ENCODE measurements at places on chromosomes 16 and 17. TPM values are rescaled to one million over a fixed set of nuclear protein-coding genes. Genes with fewer than 3 reads are reported as not detected.

DNA sequence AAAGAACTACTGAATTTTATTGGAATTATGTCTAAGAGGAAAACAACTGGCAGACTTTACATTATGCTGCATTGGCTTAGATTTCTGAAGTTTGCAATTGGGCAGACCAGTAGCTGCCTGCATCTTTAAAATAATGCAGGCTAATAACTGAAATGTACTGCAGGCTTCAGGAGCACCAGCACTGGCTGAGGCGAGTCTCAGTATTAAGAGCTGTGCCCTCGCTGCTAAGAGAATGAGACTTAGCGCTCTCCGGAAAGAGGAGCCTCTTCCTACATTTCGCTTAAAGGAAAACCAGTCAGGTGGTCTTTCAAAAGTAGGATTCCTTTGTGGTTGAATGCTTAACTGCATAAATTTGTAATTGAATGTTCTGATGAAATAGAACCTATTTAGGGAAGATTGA, 885 bp downstream of the CNTNAP4 start:
- peak overlapping the region; percentile 25 for H3K27ac ChIP-seq
- H3K27me3 ChIP-seq = no peaks in the 10 kb centered on the region
- no peaks in the 10 kb centered on the region for H3K36me3 ChIP-seq
- peaks cover 6% of the 10 kb centered on the region for H3K4me1 ChIP-seq
- no peak for DNase-seq

- H3K27me3 ChIP-seq = no peaks in the 10 kb centered on the region
- H3K4me1 ChIP-seq = no peaks in the 10 kb centered on the region
- DNase-seq = no peak
- no peaks in the 10 kb centered on the region for H3K36me3 ChIP-seq
These were observed 56.7 kb upstream of the ERCC4 start for GRCh38 chr16:13863075-13863765.

DNA sequence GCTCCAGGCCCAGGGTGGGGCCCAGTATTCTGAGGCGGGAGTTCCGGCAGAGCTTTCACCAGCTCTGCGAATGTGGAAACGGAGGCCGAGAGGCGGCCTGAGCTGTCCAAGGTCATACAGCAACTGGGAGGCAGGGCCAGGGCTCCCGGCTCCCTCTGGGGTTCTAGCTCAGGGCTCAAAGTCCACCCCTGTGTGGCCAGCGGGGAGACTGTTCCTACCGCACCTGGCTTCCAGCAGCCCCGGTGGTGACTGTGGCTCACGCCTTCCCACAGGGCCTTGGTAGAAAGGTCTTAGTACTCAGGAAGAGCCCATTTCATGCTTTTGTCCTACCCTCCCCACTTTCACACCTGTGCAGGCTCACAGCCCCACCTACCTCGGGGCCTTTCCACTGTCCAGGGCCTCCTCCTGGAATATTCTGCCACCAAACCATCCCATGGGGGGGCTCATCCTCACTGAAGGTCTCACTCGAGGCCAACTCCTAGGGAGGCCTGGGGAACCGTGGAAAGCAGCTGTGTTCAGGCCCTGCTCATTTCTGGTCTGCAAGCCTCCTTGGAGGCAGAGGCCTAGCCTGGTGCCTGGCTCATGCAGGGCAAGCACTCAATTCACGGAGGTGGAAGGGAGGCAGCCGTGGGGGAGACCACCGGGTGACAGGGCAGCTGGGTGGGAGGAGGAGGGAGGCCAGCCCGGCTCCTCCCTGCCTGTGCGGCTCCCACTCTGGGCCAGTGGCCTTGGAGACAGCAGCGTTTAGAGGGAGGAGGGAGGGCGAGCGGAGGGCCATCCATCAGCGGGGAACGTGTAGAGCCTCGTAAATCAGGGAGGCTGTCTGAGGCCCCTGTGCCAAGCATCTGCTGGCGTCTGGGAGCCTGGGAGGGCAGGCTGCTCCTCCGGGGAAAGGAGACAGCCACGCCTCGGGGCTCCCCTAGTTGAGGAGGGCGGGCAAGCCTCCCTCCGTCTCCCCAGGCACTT, 12.7 kb upstream of the DOC2B start:
- H3K27me3 ChIP-seq = peaks cover 2% of the 10 kb centered on the region
- DNase-seq = no peak
- H3K4me3 ChIP-seq = no peak overlapping the region
- no peaks in the 10 kb centered on the region for H3K36me3 ChIP-seq
- peak overlapping the region; percentile 52 for H3K27ac ChIP-seq
- peaks cover 20% of the 10 kb centered on the region for H3K4me1 ChIP-seq

DNA sequence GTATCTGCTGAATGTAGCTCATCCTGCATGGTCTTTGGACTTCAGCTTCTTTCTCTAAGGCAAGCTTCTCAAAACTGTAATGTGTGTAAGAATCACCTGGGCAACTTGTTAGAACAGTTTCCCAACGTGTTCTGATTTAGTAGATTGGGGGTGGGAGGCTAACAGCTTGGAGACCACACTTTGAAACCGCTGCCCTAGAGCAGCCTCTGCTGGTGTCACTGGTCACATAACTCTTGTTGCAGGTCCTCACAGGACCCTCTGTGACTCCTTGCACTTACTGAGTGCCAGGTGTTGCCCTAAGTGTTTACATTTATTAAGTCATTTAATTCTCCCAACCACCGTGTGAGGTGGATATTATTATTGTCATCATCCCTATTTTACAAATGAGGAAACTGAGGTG, 9.9 kb downstream of the SLC35G3 start:
- no peak overlapping the region for H3K27ac ChIP-seq
- DNase-seq = no peak
- no peaks in the 10 kb centered on the region for H3K36me3 ChIP-seq
- H3K4me1 ChIP-seq = no peaks in the 10 kb centered on the region
- no peak overlapping the region for H3K4me3 ChIP-seq
- no peaks in the 10 kb centered on the region for H3K27me3 ChIP-seq

DNA sequence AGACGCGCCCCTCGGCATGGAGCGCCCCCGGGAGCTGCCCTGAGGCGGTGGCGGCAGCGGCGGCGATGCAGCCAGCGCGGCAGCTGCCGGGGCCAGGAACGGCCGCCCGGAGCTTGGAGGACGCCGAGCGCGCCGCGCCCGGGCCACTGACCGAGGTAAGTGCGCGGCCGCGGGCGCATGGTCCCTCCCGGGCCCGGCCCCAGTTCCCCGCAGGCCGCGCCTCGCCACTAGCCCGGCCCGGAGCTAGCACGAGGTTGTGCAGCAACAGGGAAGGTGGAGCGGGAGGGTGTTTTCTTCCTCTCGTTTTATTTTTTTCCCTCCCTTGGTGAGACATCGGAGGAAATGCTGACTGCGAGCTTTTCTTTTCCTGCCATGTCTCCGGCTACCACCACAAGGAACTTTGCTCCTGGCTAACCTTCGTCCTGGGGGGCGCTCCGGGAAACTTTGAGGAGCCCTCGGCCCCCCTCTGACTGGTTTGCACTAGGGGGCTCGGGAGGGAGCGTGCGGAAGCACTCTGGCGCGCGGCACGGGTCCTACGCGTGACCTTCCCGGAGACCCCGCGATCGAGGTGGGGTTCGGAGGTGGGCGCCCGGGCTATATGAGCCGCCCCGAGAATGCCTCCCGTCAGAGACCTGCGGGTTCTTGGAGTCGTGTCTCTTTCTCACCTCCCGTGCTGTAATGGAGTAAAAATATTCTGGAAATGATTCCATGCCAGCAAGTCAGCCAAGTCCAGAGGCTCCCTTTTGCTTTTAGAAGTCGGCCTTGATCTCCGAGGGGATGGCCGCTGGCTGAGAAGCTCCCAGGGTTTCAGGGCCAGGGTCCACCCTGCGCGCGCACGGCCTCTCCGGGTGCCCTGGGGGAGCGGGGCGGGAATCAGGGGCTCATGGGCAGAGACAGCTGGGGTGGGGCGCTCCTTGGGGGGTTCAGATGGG, 868 bp downstream of the KCNJ12 start:
- H3K27me3 ChIP-seq = peaks cover 42% of the 10 kb centered on the region
- H3K4me1 ChIP-seq = peaks cover 36% of the 10 kb centered on the region
- peak overlapping the region; percentile 31 for H3K4me3 ChIP-seq
- no peak for DNase-seq
- peaks cover 6% of the 10 kb centered on the region for H3K36me3 ChIP-seq

DNA sequence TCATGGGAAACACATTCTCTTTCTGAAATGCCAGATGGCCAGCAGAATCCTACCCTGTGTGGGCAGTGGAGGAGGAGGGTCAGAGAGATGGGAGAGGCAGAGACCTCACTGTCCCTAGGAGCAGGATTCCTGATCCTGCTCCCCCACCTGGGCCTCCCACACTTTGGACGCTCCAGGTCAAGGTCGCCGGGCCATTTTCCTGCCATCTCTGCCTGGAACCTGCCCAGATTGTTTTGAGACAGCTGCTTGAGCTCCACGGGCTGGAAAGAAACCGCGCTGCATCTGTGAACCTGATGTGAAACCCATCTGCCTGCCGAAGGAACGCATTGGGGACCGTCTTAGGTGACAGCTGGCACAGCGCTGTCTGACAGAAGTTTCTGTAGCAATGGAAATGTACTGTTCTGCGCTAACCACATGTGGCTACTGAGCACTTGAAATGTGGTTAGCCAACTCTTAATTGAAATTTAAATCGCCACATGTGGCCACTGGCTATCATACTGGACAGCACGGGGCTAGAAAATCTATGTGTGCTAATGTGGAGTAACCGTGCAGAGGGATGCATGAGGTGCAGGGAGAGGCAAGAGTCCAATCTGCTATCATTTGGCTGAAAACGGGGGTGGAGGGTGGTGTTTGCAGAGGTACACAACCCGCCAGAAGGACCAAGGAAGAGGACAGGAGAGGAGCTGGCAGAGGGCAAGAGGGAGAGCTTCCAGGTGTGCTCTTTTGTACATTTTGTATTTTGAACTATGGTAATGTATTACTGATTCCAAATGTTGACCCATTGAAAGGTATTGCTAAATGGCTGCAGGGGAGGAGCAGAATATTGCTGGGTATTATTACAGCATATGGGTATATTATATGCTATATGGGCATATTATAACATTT, 15.4 kb upstream of the NUBP1 start:
- no peak overlapping the region for H3K4me3 ChIP-seq
- no peaks in the 10 kb centered on the region for H3K27me3 ChIP-seq
- no peak overlapping the region for H3K27ac ChIP-seq
- no peaks in the 10 kb centered on the region for H3K4me1 ChIP-seq
- H3K36me3 ChIP-seq = no peaks in the 10 kb centered on the region
- no peak for DNase-seq

ATP6V0D1 gene
- polyA plus RNA-seq = 177 TPM

SMPD3 gene
- 39.0 TPM for polyA plus RNA-seq

All from spinal cord (tissue), 10 donors.